ENCODE measurements at places on chromosomes 6 and 20.

- DNase-seq: no peak
Measured at GRCh38 chr6:35905841-35906498, 14.9 kb downstream of the SRPK1 start.

- no peak for DNase-seq
Measured at GRCh38 chr20:10939331-10939941, 265.6 kb upstream of the JAG1 start.

DNA sequence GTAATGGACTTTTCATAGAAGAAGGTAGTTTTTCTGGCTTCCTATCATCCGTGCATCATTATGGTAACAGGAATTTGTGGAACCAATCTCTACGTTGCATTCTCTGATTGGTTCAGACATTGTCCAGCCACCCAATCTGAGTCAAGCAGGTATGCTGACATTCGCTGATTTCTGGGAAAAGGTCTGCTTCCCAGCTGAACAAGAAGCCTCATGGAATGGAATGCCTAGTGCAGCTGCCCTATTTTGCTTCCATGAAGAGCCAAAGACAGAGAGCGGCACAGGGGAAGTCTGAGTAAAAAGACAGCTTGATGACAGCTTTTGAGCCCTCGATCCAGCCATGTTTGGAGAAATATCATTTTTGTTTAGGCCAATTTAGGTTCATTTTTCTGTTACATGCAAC is 38.5 kb upstream of the TXLNB start:
- no peak for DNase-seq

DNA sequence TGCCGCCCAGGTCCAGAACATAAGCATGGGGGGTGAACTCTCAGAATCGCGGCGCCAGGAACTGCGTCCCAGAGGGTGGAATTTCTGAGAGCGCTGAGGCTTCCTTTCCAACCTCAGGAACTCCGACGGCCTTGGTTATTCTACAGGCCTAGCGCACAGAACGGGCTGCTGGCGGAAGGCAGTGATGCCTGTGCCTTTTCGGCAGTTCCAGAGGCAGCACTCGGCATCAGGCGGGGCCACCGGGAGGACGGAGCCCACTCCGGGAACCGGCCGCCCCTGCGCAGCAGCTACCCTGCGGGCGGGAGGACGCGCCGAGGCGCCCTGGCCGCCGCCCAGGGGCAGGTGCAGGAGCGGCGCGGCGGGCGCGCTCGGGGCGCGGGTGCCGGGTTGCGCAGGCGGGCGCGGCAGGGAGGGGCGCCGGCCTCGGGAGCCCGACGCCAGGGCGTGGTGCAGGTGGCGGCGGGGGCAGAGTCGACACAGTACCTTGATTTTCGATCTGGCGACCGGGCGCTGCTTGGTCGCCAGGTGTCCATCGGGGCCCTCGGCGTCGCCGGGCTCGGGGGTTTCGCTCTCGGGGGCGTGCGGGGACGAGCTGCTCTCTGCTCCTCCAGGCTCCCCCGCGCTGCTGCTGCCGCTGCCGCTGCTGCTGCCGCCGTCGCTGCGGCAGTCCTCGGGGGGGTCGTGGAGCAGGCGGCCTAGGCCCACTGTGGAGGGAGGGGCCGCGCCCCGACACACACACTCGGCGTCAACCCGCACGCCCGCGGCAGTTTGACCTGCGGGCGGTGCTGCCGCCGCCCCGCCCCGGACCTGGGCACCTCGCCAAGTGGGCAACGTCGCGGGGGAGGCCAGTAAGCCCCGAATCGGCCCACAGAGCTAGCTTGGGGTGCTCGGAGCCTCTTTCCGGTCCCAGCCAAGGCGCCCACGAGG is 1.3 kb downstream of the OVOL2 start:
- no peak for DNase-seq

GRCh38 chr6:145044641-145045246 is 690.6 kb downstream of the EPM2A start:
- no peak for DNase-seq

- no peak for DNase-seq
Measured at GRCh38 chr6:106617857-106618256, 11.4 kb downstream of the RTN4IP1 start.

- DNase-seq: no peak
Measured at GRCh38 chr20:6636209-6637159, 131.0 kb upstream of the BMP2 start.

DNA sequence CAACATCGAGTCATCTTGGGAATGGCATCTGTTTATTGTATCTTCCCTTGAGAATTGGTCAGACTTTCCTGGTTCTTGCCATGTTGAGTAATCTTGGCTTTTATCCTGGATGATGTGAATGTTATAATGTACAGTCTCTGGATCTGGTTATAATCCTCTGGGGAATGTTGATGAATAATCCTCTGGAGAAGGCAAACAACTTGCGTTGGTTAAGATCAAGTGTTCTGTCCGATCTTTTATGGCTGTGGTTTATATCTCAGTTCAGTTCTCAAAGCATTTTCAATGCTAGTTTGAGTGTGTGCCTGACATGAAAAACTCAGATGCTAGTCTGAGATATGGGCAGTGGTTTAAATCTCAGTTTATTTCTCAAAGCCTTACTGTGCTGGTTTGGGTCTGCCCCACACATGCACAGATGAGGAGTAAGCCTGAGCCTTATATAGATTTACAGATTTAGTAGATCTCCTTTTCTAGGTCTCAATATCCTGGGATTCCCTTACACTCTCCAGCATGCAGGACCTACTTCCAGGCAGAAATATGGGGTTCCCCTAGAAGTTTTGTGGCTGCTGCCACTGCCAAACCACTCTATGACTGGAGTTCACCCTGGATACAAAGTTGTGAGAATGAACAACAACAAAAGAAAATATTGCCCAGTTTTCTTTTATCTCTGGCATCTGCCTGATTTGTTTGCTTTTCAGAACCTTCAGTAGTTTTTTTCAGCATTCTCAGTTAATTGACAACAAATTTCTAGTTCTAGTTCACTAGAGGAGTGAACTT is 191.8 kb upstream of the MAN1A1 start:
- DNase-seq: no peak

DNA sequence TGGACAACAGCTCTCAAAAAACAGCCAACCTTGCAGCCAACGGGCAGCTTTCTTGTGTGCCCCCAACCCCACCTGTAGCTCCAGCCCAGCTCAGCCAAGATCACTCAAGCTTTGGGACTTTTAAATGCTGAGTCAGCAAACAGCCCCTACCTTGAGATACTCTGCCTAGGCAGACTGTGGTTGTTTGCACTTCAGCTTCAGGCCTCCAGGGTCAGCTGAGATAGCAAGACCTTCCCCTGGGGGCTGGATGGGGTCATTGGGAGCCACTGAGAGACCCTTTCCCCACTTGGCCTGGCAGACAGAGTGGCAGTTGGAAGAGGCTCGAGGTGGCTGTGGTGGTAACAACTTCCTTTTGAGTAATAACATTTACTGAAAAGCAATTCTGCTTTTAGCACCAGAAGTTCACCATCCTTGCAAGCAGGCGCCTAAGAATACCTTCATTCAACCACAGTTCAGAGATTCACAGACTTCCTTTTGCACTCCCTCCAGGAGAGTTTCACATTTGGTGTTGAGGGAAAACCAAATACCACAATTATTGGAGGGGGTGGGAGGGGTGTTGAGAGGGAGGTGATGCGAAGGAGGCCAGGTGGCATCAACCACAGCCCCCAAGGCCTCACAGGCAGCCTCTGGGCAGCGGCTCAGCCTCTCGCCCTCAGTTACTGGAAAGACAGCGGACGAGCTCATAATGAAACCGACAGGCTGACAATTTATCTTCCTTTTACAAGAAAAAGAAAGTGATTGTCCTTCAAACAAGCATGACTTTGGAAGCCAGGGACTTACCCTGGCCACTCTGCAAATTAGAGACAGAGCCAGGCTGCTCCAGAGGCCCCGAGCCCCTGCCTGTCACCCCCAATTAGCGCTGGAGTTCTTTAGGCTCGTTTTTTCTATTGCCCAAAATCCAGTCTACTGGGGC is 148.1 kb downstream of the CEBPB start:
- no peak for DNase-seq

DNA sequence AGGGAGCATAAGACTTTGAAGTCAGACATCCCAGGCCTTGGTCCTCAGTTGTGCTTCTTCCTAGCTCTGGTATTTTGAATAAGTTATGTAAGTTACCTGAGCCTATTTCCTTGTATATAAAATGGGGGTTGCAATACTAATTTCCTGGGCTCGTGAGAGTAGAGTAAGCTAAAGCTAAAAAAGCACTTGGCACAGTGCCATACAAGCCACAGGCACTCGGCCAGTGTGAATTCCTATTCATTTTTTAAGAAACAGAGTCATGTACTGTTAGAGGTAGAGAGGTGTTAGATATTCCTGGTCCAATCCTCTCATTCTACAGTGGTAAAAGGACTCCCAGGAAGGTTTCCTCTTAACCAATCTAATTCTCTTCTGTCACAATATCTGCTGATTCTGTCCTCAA is 79.6 kb upstream of the EPB41L1 start:
- DNase-seq: no peak

GRCh38 chr20:53389516-53390300 is 203.9 kb downstream of the ZNF217 start:
- DNase-seq: no peak

- no peak for DNase-seq
Measured at GRCh38 chr20:58139849-58140786, 88.3 kb downstream of the ANKRD60 start.

DNA sequence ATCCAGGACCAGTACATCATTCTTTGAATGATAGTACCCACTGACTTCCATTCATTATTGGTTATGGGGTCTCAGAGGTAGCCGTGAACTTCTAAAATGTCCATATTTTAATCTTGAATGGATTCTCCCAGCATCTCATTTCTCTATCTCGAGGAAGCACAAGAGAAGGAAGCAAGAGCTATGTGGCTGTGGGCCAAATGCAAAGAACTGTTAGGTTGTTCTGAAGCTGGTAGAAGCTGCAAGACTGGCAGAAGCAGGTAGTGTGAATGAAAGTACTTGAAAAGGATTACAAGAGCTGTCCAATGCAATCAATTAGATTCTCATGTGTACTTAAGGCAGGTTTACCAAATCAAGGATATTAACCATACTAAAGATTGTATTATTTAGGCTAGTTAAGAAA is 1131.8 kb downstream of the GRIK2 start:
- DNase-seq: no peak

GRCh38 chr6:16388488-16388887 is 150.1 kb downstream of the GMPR start:
- no peak for DNase-seq

- no peak for DNase-seq
Measured at GRCh38 chr20:37523012-37523391, 2.0 kb downstream of the NNAT start.

DNA sequence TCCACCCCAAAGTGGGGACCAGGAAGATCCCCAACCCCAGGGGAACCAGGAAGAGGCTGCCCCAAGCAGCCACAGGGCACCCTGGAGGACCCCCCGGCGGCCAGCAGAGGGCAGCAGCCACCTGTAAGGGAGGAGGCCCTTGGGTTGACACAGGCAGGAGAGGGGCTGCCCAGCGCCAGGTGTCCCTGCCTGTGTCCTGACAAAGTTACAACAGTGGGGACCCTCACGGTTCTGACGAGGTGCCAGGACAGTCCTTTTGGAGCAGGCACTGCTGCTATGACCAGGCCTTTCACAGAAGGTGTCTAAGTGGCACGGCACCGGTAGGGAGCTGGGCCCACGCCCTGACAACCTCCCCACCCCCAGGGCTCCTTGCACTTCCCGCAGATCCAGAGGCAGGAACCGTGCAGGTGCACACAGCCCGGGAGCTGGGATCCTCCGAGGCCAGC is 176.7 kb downstream of the BMP7 start:
- peak; percentile 49 for DNase-seq

DNA sequence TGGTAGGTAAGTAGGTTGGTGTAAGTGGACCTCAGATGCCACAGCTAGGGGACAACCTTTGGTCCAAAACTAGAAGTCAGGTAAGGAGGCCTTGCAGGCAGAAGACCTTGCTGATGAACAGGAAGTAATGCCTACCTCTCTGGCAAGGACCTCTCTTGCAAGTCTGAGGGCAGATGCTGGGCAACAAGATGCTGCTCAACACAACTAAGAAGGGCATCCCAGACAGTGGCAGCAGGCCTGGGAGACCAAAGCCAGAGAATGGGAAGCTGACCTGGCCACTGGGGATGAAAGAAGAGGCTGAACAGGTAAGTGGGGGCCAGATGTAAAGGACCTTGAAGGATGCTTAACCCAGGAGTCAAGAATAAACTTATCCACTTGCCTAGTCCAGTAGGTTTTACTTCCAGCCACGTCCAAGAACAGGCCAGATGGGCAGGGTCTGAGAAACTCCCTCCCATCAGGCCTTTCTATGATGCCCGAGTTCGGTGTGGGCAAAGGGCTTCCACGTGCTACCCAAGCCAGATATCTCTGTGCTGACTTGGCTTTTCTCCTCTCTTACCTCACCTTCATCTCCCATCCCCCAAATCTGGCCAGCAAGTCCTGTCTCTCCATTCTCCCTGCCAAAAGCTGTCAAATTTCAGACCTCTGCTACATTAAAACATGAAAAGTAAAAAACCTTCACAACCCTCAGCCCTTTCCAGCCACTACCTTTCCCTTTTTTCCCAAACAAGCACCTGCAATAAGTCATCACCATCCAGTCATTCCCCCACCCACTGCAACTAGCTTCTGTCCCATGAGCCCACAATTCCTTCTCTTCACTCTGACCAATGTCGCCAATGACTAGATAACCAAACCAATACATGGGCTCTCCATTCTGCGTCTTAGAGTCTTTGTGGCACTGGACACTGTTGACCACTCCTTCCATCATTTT is 11.5 kb upstream of the PLCG1 start:
- DNase-seq: no peak
